ENCODE measurements at places on chromosomes 12 and 14.

- DNase-seq: no peak
Observed at GRCh38 chr12:90905691-90906370, 49.1 kb downstream of the CCER1 start.

- no peak for DNase-seq
Observed at GRCh38 chr12:116540622-116541152, 18.5 kb upstream of the MAP1LC3B2 start.

DNA sequence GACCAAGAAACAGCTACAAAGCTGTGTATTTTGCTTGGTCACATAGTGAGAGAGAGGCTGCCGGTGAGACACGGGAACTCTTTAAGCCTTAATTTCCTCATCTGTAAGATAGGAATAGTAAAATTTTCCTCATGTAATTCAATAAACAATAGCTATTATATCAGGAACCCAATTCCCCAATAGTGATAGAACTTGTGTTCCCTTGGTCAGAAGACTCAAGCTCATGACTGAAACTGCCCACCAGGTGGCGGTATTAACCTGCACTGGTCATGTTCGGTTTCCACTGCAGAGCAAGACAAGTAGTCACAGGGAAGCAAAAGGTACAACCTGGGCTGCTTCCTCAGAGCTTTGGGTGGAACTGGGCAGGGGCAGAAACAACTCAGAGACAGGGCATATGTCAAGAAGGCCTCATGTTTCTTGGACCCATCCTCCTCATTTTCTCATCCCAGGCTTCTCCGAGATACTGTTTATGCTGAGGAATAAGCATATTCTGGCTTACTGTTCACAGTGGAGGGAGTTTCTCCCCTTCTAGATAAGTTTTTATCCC lies 4.2 kb upstream of the AJUBA start:
- peak; percentile 75 for DNase-seq

DNA sequence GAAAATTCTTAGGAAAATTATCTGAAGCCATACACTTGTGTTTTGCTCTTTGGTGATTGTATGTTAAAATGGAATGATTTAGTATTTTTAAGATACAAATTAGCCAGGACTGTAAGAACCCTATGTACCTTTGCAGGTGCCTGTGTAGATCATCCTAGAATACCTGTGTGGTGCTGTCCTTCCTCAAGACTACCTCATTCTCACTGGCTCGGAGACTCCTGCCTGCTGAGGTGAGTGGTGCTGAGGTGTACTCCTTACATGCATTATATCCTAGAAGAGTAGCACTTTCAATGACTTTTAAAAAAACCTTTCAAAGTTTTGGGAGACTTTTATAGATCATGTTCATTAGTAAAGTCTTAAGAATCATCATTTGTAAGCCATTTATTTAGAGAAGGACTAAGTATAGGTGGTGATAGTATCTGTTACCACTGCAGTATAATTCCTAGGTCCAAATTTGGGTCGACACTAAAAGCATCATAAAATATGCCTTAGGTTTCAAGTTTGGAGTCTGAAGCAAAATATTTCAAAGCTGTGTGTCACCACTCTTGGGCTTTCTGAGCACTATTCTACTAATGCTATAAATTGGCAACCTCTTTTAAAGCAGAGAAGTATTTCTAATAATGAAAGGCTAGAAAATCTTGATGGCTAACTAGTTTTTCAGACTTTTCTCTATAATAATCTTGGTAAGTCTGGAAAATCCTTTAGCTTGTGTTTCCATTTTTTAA lies 36.6 kb downstream of the RASSF8 start:
- DNase-seq: no peak

DNA sequence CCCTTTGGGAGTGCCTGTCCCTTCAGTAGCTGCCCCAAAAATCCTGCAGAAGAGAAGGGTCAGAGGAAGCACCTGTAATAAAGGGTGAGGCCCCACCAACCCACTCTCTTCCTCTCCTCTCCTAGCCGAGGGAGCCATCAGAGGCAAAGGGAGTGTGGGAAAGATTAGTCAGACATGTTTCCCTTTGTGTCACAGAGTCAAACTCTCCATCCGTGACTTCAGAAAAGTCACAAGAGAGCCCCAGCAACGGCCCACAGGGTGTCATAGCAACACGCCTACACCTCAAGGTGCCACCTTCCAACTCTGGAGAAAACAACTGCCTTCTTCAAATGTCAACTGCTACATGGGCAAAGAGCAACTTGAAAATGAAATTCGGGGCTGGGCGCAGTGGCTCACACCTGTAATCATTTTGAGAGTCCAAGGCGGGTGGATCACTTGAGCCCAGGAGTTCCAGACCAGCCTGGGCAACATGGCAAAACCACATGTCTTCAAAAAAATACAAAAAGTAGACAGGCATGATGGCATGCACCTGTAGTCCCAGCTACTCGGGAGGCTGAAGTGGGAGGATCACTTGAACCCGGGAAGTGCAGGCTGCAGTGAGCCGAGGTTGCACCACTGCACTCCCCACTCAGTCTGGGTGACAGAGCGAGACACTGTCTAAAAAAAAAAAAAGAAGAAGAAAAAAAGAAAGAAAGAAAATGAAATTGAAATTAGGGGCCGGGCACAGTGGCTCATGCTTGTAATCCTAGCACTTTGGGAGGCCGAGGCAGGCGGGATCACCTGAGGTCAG lies 17.7 kb upstream of the CD27 start:
- DNase-seq: peak; percentile 82

DNA sequence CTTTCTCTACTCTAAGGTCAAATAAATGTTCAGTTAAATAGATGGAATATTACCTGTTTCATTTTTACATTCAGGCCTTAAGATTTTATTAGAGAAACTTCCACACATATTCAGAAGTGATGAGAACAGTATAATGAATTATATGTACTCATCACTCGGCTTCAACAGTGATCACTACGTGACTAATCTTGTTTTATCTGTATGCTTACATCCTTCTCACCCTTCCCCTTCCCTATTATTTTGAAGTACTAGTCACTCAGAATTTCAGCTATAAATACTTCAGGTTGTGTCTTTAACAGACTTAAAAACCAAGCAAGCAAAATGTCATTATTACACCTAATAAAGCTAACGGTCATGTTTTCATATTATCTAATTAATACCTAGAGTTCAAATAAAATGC lies 34.9 kb downstream of the ETV6 start:
- DNase-seq: no peak

- DNase-seq: no peak
Observed at GRCh38 chr12:121424624-121424975, 24.7 kb downstream of the RNF34 start.

DNA sequence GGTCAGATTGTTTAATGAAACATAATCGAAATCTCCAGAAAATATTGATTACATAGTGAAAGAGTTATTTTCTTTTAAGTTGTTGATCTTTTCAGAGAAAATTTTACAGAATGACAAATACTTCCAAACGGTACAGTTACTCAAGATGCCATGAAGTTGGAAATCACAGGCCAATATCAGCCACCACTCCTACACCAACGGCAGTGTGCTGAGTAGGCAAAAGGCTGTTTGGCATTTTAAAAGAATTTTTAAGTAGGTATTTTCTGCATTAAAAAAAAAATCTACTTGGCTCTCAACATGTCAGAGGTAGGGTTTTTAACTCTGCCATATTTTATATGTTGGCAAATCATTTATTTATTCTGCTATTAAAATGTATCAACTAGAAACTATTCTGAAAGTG lies 21.7 kb downstream of the SLC38A4 start:
- DNase-seq: no peak

- no peak for DNase-seq
Observed at GRCh38 chr12:110198386-110198785, 74.2 kb downstream of the IFT81 start.

DNA sequence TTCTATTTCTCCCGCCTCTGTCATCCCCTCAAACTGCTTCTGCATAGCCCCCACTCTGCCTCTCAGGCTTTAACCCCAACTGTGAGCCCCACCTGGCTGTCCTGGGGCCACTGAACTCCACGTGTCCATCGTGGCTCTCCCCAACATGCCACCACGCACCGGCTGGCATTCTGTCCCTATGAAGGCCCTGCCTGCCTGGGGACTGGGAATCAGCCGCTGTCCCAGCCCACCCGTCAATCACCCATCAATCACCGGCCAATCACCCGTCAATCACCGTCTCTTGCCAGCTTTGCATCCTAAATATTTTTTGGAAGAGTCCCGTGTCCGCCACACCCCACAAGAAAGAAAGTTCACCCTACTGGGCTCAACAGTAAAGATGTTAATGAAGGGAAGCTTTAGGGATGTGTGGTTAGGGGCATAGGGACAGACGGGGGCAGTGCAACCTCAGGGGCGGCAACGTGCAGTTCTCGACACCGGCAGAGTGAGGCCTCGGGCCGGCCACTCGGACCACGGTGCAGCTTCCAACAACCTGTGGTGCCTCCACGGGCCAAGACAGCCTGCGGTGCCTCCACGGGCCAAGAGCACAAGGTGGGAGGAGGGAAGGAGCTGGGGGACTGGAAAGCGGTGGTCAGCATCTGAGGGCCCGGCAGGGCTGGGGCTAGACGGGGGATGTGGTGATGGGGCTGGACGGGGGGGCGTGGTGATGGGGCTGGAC lies 85.6 kb downstream of the GALNT9 start:
- DNase-seq: no peak

GRCh38 chr12:110251381-110251780 lies 29.7 kb upstream of the ATP2A2 start:
- no peak for DNase-seq

DNA sequence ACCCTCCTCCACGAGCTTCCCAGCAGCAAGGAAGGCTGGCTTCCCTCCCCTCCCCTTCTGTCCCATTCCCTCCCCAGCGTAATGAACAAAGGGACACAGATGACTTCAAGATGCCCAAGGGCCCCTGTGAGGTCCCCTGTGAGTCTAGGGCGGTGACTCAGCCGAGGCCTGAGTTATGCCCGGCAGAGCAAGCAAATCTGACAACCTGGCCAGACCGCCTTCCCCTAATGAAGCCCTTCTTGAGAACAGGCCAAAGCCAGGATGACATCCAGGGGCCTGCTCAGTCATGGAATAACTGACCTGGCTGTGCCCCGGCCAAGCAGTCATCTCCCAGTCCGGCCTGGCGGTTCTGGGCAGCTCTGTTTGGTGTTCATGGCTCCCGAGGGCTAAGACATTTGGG lies 89.2 kb downstream of the DICER1 start:
- DNase-seq: no peak

- peak; percentile 12 for DNase-seq
Observed at GRCh38 chr14:74217672-74218448, 21.4 kb upstream of the VSX2 start.

DNA sequence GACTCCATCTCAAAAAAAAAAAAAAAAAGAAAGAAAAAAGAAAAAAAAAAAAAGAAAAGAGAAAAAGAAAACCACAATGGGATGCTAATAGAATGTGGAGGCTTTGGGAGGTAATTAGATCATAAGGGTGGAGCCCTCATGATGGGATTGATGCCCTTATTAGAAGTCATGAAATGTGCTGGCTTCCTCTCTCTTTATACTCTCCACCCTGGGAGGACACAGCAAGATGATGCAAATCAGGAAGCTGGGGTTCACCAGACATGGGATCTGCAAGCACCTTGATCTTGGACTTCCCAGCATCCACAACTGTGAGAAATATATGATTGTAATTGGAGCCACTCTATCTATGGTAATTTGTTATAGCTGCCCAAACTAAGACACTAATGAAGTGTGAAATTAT lies 13.4 kb upstream of the DRAM1 start:
- DNase-seq: no peak

DNA sequence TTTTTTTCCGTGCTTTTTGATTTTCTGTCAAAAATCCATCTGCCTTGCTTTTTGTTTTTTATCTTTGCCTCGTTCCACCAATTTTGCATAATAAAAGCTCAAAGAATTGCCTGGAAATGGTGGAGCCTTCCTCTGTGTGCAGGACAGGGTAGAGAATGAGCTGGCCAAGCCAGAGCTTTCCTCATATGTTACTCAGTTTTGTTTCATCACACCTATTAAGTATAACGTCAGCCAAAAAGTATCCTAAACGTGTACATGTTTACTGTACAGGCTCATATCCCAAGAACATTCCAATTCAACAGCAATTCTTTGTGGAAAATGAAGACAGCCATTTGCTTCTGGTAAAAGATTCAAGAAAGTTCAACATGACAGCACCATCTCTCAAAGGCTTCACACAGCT lies 191.2 kb upstream of the LMNTD1 start:
- no peak for DNase-seq

DNA sequence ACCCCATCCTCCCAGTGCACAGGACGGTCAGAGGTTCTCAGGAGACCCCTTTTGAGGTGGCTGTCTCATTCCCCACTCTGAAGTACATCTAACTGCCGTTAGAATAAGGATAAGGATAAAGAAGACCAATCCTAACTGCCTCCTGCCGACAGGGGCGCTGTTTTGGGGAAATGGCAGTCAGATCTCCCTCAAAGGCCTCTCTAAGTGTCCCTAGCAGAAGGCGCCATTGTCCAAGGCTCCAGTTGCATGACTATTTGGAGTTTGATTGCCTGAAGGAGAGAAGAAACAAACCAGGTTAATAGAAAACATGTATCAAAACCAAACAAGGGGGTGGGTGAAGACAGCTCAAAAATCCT lies 29.1 kb upstream of the KLRB1 start:
- DNase-seq: no peak

DNA sequence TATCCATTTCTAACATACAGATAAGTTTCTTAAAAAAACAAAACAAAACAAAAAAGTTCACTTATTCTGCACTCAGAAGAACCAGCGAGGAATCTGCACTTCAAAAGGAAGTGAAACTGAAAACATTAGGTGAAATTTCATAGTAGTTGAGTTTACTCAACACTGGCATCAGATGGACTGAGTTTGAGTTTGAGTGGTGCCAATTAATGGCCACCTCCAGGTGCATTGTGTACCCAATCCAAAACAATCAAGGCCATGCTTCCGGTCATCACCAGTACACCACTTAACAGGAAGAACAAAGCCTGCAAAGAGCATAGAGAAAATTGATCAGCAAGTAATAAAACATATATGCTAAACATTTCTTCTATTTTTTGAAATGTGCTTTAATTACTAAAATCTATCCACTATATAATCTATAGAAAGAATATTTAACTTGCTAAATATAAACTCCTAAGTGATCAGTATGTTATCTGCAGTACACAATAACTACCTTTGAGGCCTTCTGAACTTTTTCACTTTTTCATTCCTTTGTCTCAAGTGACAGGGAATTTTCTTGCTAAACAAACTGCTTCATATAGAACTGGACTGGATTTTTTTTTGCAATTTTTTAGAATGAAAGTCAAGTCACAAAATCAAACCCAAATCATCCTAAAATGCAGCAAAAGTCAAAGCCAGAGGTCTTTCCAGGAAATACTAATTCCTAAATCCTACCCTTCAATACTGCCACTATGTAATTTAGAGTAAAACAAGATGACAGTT lies 11.5 kb downstream of the SLC38A2 start:
- DNase-seq: no peak

DNA sequence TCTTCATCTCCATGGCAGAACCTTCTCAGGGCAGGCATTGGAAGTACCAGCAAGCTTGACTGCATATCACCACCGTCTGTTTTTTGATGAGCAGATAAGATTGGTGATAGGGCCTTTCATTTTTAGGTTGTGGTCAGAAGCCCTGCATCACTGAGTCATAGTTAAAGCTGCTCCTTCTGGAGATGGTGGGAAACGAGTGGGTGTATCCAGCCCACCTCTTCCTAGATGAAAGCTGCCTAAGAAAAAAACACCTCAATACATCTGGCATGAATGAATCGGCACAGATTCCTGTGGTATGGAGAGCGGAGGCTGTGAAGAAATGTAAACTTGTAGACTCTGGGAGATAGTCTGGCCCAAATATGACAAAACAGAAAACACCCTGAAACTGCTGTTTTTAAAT lies 248.7 kb upstream of the EGLN3 start:
- no peak for DNase-seq

- no peak for DNase-seq
Observed at GRCh38 chr12:79557690-79558315, 133.0 kb downstream of the PAWR start.

- DNase-seq: no peak
Observed at GRCh38 chr12:116090516-116090915, 187.0 kb downstream of the MED13L start.

Data from activated CD8-positive, alpha-beta memory T cell treated with anti-CD3 and anti-CD28 coated beads for 4 hours (primary cell).